Neural cell (in vitro differentiated cells): ENCODE measurements at places on chromosomes 11 and 22. TPM values are rescaled to one million over a fixed set of nuclear protein-coding genes. Genes with fewer than 3 reads are reported as not detected.

Gene LRRC55
- 2.8 and 3.3 TPM in 2 replicates for polyA plus RNA-seq

Gene MED15
- 13.2 and 17.9 TPM in 2 replicates for polyA plus RNA-seq

Gene CYTH4
- not detected in 2 replicates for polyA plus RNA-seq

Gene PANX2
- polyA plus RNA-seq: 3.4 and 6.4 TPM in 2 replicates

Gene OR10S1
- not detected in 2 replicates for polyA plus RNA-seq

Gene GGT1
- polyA plus RNA-seq: 5.4 and 6.4 TPM in 2 replicates

Gene RNF214
- polyA plus RNA-seq: 6.7 and 7.6 TPM in 2 replicates
